Ammon's horn (tissue), 1 donor: ENCODE measurements at places on chromosomes 16 and 17.

DNA sequence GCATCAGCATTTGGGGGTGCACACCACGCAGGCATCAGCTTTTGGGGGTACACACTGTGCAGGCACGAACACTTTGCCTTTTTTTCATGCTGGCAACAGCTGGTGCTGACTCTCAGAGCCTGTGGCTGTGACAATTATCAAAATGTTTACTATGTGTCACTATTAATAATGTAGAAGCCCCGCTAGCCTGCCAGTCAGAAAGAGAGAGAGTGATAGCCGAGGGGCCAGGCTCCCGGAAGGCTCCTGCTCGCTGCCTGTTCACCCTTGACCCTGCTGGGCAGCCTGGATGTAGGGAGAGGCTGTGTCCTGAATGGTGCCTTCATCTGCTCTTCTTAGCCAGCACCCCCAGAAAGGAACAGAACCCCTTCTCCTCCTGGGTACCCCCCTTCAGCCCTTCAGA, 61.9 kb downstream of the SDK2 start:
- DNase-seq, result no peak

GRCh38 chr17:13596241-13596923, 5.3 kb downstream of the HS3ST3A1 start:
- no peak for DNase-seq

DNA sequence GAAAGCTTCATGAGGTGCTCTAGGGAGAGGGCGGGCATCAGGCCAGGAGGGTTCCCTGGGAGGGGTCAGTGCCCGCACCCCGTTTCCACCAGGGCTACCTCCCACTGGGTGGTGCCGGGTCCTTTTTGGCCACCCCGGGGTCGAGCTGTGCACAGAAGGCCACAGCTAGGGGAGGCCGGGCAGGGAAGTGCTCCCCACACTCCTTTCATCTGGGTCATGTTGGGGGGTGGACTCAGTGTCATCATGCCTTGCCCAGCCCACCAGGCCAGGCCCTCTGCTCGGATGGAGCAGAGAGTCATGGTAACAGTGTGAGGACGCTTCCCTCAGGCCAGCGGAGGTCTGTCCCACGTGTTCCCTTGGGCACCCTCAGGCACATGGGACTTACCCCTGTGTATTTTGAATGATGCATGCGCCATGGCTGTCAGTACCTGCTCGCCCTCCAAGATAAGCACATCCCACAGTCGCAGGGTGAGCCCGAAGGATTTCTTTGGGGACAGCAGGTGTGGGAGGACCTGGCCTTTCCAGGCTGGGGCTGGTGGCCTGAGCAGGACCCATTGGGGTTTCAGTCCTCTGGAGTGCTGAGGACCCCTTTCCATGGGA, 46.4 kb downstream of the TNFRSF13B start:
- DNase-seq, result no peak

DNA sequence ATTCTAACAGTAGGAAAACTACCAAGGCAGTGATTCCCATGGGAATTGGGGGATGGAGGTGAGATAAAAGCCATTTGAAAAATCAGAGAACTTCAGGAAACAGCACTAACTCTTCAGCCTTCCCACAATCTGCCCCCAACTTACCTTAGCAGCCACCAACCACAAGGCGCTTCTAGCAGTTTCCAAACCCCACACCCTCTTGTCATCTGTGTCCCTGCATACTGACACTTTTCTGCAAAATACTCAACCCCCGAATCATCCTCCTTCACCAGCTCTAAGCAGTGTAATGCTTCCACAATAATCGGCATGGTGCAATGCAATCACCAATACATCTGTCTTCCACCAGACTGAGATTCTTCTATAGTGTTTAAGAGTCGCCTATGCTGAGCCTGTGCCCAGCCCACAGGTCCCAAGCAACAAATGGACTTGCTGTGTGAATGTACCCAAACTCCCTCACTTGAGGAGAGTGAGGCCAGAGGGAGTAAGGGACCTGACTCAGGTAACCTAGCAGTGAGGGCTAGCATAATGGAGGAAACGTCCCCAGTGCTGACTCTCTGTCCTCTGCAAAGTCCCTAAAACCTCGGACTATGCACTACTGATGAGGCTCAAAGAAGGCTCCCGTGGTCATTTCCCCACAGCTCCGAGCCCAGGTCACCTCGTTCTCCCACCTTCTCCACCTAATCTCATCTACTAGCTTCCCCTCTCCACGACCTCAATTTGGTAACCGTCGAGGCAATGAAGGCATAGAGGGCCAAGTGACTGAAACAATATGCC, 943 bp downstream of the DYNC1LI2 start:
- DNase-seq, result no peak

DNA sequence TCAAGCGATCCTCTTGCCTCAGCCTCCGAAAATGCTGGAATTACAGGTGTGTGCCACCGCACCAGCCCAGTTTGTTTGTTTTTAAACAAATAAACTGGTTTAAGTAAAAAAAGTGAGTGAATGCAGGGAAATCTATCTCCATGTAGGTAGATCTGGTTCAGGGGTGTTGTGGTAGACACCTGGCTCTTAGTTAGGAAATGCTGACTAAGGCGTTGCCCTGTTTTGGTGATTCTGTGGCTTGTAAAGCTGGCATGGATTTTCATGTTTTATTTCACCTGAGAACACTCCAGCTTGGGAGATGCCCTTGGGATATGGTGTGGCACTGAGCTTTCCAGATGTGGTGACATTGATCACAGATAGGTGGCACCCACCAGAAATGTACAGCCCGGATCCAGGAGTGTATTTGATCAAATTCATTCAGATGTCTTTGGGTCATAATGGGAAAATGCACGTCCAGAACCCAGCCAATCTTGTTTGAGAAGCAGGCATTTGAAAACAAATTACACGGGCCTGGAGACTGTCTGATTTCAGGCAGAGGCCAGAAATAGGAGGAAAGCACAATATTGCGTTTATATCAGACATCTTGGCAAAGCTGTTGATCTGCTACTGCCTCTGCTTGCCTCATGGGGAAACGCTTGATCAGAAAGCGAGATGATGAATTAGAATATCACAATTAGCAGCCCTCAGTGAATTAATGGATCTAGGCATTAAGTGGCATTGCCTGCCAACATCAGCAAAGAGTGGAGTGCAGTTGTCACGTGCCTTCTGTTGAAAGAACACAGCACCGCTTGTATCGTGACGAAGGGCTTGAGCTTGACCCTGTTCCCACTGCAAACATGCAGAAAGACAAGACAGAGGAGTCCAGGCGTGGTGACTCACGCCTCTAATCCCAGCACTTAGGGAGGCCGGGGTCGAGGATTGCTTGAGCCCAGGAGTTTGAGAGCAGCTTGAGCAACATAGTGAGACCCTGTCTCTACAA, 7.3 kb upstream of the IL34 start:
- peak; percentile 52 for DNase-seq

- DNase-seq, result no peak
These were observed 2.4 kb downstream of the NECAB2 start for GRCh38 chr16:83970430-83970815.

DNA sequence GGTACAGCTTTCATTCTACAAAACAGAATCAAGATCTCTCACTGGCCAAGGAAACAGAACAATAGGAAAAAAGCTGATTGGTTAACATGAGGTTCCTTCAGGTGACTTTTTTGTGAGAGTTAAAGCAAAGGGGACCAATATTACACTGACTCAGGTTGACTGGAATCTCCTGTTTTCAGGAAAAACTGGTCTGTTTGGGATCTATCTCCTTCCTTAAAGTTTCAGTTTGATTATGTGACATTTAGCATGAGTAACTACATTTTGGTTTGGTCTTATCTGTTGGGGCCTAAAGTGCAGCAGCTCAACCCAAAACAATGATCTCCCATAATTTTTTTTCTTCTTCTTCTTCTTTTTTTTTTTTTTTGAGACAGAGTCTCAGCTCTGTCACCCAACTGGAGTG, 9.7 kb downstream of the NUPR1 start:
- DNase-seq, result no peak

- no peak for DNase-seq
These were observed 151.1 kb downstream of the ITFG1 start for GRCh38 chr16:47309581-47310312.

DNA sequence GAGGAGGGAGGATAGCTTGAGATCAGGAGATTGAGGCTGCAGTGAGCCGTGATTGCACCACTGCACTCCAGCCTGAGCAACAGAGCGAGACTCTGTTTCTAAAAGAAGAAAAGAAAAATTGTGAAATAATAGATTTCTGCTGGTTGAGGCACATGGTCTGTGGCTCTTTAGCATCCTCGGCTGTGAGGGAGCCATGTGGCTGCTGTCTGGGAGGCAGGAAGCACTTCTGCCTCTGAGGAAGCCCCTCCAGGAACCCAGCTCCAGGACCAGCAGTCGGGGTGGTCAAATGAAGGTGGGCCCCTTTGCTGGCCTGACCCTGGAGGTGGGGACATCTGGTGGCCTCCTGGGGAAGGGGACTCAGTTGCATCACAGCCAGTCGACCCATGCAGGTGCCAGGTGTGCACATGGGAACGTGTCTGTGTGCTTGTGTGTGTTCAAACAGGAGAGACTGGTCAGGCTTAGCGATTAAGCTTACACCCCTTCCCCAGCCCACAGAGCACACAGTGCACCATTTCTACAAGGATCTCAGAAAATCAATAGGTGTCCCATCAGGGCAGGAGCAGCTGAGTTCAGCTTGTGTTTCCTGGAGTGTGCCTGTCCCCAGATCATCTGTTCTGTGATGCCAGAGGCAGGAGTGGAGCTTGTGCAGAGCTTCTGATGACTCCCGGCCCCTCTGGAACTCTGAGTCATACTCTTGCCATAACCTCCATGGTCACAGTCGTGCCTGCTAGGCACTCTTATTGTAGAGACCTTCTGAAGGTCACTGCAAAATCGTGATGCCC, 24.3 kb upstream of the MGAT5B start:
- DNase-seq, result no peak

DNA sequence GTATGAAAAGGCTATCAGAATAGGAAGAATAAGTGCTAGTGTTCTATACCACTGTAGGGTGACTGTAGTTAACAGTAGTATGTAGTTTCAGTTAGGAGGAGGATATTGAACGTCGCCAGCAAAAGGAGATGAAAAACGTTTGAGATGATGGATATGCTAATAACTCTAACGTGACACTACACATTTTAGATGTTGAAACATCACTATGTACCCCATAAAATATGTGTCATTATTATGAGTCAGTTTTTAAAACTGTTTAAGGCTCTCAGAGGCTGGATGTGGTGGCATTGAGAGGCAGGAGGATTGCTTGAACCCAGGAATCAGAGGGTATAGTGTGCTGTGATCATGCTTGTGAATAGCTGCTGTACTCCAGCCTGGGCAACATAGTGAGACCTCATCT, 31.8 kb downstream of the UBN1 start:
- no peak for DNase-seq

- DNase-seq, result no peak
These were observed 7.0 kb upstream of the CALB2 start for GRCh38 chr16:71351558-71351901.

- peak; percentile 13 for DNase-seq
These were observed 104.5 kb downstream of the NLK start for GRCh38 chr17:28147017-28147416.

- DNase-seq, result peak; percentile 85
These were observed 23.8 kb downstream of the EZH1 start for GRCh38 chr17:42720996-42721583.

DNA sequence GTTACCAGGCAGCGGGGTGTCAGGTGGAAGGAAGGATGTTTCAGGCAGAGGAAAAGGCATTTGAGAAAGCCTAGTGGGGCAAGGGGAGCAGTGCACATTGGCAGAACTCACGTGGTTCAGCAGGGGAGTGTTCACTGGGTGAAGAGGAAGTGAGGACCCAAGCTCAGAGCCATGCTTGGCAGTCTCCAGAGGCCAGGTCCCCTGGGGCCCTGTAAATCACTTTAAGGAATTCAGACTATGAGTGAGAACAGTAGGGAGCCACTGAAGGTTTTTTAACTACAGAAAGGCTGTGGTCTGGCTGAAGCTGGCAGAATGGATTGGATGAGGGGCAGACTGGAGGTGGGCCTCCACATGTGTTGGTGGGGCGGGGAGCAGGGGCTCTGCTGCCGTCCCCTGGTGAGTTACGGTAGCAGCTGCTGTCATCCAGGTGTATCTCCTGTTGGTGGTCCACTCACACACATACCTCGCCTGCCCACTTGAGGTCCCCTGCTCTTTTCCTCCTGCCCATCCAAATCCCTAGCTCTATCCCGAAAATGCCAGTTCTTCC, 5.1 kb downstream of the CLEC16A start:
- DNase-seq, result no peak

DNA sequence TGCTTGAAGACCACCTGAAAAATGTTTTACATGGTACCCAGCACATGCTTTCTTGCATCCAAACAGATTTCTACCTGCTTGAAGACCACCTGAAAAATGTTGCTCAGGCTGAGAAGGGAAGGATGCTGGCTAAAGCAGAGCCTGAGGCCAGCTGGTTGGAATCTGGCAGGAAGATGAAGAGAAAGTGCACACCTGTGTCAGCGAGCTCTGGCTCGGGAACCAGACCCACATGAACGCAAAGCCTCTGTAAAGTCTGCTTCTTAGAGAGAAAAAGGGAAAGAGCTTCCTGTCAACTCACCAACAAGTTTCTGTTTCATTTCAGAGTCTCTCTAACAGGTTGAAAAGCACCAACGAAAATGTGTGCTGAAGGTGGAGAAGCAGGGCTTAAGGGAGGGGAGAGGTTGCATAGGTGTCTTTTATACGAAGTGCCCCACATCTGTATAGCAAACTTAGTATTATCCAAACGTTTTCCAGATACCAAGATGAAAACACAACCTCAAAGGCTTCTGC, 226.0 kb downstream of the TOX3 start:
- DNase-seq, result no peak

DNA sequence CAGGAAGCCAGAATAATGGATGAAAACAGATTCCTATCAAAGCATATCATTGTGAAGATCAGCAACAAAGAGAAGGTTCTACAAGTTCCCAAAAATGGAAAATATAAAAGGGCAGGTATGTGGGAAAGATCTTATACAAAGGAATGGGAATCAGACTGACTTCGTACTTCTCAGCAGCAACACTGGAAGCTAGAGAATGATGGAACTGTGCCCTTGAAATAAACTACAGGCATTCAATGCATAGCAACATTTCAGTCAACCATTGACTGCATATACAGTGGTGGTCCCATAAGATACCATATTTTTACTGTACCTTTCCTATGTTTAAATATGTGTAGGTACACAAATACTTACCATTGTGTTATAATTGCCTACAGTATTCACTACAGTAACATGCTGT, 30.3 kb upstream of the RAI1 start:
- no peak for DNase-seq

DNA sequence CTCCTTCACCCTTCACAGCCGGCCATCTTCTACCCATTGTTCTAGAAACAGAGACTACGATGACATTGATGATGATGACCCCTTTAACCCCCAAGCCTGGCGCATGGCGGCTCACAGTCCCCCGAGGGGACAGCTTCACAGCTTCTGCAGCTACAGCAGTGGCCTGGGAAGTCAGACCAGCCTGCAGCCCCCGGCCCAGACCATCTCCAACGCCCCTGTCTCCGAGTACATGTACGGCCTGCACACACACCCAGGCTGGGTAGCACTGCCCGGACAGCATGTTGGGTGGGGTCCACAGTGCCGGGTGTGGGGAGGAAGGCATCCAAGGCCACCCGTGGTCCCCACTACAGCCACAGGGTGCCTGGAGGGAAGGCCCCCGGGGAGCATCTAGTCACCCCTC, 21.0 kb upstream of the DNAI2 start:
- no peak for DNase-seq
